ENCODE measurements at places on chromosomes 5 and 9. TPM values are rescaled to one million over a fixed set of nuclear protein-coding genes. Genes with fewer than 3 reads are reported as not detected.

The FAM81B gene
- not detected for total RNA-seq

The AIF1L gene
- 97.2 TPM for total RNA-seq

GRCh38 chr9:131605770-131606590, 60.7 kb downstream of the PRRT1B start:
- DNase-seq, result no peak

DNA sequence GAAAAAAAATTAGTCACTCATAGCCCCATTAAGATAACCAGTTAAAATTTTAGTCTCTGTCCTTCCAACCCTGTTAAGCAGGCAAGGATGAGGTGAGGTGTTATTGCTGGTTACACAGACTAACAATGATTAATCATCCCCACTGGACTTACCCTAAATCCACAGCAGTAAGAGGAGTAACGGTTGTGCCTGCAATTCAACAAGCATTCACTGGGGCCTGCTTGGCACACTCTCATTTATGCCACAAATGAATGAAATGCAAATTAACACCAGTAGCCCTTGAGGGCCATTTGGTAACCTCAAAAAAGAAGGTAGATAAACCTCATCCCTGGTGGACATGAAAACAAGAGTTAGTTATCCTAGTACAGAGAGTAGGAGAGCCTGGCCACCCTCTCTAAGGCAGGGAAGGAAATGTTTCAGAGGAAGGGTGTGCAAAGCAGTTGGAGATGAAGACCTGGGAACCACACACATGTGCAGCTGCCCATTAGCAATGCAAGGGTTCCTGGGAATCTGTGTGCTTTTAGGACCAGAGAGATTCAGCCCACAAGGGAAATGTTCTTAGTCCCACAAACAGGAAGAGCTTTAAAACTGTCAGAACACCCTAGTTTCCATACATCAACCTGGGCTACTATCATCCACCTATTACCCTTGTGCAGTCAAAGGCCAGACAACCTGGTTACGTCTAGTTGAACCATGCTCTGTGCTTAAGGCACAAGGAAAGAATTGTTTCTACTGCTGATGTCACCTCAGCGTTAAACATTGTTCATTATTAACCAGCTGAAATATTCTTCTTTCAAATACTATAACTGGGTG, 7.7 kb downstream of the LHFPL2 start:
- DNase-seq, result no peak

DNA sequence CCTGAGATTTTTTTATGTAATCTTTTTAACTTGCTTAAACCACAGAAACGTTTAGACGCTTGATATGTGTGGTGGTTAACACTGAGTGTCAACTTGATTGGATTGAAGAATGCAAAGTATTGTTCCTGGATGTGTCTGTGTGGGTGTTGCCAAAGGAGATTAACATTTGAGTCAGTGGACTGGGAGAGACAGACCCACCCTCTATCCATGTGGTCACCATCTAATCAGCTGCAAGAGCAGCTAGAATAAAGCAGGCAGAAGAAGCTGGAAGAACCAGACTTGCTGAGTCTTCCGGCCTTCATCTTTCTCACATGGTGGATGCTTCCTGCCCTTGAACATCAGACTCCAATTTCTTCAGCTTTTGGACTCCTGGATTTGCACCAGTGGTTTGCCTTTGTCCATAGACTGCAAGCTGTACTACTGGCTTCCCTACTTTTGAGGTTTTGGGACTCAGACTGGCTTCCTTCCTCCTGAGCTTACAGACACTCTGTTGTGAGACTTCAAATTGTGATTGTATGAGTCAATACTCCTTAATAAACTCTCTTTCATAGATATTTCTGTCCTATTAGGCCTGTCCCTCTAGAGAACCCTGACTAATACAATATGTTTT, 816.0 kb upstream of the CDH9 start:
- DNase-seq, result no peak

DNA sequence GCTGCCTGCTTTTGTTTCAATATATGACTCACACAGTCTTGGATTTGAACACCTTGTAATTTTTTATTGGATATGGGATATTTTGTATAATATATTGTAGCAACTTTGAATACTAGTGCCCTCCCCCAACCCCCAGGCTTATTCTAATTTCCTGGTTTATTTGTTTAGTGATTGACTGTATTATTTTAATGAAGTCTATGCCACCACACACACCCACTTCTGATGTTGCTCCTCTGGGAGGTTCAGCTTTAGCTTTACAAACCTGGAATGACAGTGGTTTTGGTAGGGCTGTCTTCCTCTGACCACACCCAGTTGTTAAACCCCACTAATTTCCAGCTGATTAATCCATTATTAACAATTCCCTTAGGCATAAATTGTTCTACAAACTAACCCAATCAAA, 206.1 kb upstream of the NFIL3 start:
- DNase-seq, result no peak
